ENCODE measurements at places on chromosomes 2 and 18.

DNA sequence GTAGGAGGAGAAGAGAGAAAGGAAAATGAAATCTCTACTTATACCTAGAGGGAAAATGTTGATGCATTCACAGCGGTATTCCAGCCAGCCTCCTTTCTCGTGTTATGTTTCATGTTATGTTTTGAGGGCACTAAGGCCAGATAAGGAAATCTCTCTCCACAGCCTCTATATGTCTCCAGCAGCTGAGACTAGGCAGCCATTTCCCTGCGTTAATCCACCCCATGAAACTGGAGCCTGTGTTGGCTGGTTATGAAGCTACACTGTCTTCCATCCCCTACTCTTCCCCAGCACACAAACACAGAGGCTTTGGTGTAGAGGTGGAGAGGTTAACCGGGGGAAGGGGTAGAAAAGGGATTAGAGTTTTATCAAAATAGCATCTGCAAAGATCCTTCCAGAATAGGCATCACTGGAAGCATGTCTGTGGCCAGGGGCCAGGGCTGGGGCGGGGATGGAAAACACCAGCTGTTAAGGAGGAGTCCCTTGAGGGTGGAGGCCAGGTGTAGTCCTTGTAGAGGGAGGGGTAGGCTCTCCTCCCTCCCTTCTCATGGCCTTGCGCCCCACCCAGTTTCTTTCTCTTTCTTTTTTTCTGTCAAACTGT, 100.9 kb upstream of the TNP1 start:
- DNase-seq, result no peak

DNA sequence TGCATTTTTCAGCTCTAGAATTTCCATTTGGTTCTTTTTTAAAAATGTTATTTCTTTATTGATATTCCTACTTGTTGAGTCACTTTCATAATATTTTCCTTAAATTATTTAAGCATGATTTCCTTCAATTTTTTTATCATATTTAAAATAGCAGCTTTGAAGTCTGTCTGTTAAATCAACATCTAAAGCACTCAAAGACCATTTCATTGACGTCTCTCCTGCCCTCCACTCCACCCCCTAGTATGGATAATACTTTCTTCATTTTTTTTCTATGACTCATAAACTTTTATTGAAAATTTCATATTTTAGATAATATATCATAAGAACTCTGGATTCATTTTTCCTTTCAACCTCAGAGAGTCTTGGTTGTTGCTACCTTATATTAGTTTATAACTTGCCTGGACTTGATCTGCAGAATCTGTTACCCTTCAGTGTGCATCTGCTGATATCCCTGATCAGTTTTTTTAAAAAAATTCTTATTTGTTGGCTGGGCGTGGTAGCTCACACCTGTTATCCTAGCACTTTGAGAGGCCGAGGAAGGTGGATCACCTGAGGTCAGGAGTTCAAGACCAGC, 59.0 kb upstream of the ZNF396 start:
- no peak for DNase-seq

- no peak for DNase-seq
Measured at GRCh38 chr18:30903566-30903965, 139.0 kb downstream of the DSC3 start.

GRCh38 chr2:127158614-127159290, 51.8 kb upstream of the BIN1 start:
- DNase-seq, result no peak

- no peak for DNase-seq
Measured at GRCh38 chr2:134072341-134072740, 181.5 kb upstream of the MGAT5 start.
